ENCODE measurements at places on chromosomes 2 and 18. TPM values are rescaled to one million over a fixed set of nuclear protein-coding genes. Genes with fewer than 3 reads are reported as not detected.

GRCh38 chr2:152587187-152587947, 129.9 kb downstream of the PRPF40A start:
- DNase-seq = no peak

REG1A gene
- not detected for polyA plus RNA-seq

DNA sequence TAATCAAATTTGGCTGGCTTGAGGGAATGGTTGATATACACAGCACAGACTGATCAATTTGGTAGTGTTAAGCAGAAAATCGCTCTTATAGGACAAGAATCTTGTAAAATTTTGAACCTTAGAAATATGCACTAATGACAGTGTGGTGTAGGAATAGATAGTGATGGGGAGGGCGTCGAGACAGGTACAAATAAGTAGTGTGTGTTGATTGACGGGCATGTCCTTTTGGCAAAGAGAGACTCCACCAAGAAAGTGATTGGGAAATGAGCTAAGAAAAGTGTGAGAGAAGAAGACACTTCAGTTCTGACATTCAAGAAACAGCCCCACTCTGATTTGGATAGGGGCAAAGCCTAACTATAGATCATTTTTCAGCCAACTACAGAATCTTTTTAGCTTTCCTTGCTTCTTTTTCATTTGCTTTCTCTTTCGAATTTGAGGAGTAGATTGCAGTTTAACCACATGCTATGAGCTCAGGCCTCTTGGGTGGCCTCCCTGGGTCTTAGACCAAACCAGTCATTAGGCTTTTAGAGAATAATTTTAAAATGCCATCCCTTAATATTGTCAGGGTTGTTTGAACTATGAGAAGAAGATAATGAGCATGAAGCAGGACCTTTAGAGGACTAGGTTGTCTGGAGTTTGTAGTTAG, 127.1 kb downstream of the CERS6 start:
- DNase-seq = no peak

- DNase-seq = no peak
Measured at GRCh38 chr18:63451799-63452660, 24.7 kb upstream of the SERPINB5 start.

PHOSPHO2 gene
- polyA plus RNA-seq = 8.6 TPM

PLA2R1 gene
- not detected for polyA plus RNA-seq

GRCh38 chr2:218993345-218994315, at the start of gene CRYBA2:
CRYBA2 (minus strand) TSS chr2:218993422; CDS start chr2:218993176, 246 bp downstream.
- no peak for DNase-seq

GRCh38 chr18:32032609-32033008, 14.0 kb downstream of the RNF125 start:
- DNase-seq = no peak

DNA sequence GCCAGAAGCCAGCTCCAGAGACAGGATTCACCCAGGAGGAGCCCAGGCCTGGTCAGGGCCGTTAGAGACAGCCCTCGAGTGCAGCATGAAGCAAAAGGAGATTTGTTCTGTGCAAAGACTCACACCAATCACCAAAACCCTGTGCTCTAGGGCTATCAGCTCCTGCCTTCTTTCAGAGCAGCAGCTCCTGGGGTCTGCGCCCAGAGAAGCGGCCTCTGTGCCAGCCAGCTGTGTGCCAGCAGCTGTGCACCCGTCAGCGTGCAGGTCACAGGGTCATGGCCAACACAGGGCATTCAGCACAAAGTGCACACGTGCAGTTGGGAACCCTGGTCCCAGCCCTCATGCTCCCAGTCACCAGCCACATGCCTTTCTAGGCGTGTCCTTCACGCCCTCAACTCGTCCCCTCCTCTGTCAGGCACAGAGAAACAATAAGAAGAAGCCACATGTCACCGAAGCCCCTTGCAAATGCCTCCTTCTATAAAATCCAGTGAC, 49.3 kb downstream of the ZNF516 start:
- no peak for DNase-seq

GRCh38 chr2:226544596-226545210, 254.9 kb downstream of the IRS1 start:
- DNase-seq = no peak

DNA sequence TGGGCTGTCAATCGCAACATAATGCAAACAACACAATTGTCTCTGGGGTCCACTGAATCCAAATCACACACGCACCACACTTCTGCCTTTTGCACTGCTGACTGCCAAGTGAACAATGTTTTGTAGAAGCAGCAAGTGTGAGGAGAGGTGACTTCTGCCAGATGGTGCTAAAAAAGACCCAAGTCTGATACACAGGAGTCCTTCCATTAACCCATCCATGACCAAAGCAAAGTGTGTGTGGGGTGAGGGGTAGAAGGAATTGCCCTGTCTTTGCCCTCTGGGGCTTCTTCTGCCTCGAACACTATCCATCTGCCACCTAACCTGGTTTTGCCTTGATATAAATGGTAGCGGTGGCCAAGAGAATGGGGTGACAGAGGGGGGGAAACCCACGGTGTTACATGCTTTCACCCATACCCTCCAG, 50.0 kb downstream of the C2orf42 start:
- no peak for DNase-seq

ST8SIA5 gene
- polyA plus RNA-seq = not detected

- DNase-seq = no peak
Measured at GRCh38 chr2:222982010-222982908, 69.7 kb upstream of the KCNE4 start.

C2orf66 gene
- polyA plus RNA-seq = not detected

NLRC4 gene
- polyA plus RNA-seq = 0.41 TPM

DNA sequence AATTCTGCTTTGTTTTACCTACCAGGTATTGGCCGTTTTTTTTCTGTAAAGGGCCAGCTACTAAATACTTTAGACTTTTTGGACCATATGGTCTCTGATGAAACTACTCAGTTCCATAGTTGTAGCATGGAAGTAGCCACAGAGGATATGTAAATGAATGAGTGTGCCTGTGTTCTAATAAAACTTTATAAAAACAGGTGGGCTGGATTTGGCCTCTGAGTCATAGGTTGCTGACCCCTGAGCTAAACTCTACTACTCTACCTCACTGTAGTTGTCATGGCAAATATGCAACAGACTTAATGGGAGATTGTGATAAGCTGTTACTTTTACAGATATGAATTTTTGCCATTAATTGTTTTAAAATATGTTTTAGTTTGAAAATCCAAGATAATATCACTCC, 19.7 kb downstream of the CLIP4 start:
- DNase-seq = no peak

EDAR gene
- not detected for polyA plus RNA-seq

DNA sequence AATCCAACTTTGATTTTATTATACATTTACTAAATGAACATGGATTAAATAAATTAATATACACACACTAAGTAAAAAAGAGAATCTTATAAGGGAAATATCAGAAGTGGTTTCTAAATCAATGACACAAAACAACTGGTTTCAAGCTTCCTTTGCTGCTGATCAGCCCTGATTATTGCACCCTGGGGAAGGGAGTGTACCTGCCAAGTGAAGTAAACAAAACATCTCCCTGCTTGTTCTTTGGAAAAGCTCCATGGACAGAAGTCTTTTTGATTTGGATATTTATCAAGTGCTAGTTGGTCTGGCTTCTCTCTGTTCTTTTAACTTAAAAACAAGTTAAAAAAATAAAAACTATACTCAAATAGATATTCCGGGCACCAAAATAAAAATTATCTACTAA, 190.1 kb downstream of the PDE11A start:
- no peak for DNase-seq

DNA sequence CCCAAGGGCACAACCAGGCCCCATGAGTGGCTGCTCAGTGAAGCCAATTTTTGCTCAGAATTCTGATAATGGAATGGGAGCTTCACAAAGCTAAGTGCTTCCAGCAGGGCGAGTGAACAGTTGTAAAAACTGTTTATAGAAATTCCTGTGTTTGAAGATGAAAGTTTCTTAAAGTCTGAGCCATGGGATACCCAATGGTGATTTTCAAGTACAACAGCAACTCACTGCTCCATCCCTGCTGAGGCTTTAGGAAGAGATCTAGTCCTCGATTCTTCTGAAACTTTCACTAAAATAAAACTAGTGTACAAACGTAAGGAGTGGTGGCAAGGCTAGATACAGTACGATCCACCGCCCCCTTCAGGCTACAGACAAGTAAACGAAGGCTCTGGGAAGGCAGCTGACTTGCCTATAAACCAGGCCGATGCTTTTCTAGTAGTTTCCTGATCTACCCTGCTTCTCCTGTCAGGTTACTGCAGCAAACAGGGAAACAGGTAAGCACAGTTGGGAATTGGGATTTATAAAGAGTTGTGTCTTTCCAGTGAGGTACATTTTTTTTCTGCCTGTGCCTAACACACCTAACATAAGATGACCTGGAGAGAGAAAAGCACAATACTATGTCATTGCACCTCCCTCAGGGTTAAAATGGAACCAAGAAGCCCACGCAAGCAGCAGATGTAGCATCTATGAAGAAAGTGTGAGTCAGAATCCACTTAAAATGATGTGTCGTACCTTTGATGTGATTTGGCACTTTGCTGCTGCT, 108.7 kb downstream of the UXS1 start:
- no peak for DNase-seq

- DNase-seq = no peak
Measured at GRCh38 chr2:68086166-68086565, 23.4 kb upstream of the C1D start.

NAT8 gene
- not detected for polyA plus RNA-seq

FN1 gene
- polyA plus RNA-seq = 1.8 TPM

TMEM18 gene
- polyA plus RNA-seq = 25.0 TPM

- DNase-seq = no peak
Measured at GRCh38 chr18:76956648-76957047, 134.3 kb downstream of the ZNF236 start.

DNA sequence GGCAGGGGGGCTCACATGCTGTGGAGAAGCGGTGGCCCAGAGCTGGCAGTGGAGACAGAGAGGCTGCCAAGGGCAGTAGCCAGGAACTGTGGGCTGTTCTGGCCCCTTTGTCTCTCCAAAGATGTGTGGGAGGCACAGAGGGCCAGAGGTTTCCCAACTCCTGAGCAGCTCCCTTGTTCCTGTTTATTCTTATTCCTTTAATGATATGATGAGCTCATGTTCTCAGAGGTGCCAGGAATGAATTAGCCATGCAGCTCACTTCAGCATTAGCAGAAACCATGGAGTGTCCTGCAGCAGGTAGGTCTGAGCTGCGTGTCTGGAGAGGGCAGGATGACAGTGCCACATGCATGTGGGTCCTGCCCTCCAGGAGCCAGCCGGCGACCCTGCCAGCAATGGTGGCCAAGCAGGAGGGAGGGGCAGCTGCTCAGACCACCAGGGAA, 77.9 kb upstream of the FZD7 start:
- no peak for DNase-seq

DNA sequence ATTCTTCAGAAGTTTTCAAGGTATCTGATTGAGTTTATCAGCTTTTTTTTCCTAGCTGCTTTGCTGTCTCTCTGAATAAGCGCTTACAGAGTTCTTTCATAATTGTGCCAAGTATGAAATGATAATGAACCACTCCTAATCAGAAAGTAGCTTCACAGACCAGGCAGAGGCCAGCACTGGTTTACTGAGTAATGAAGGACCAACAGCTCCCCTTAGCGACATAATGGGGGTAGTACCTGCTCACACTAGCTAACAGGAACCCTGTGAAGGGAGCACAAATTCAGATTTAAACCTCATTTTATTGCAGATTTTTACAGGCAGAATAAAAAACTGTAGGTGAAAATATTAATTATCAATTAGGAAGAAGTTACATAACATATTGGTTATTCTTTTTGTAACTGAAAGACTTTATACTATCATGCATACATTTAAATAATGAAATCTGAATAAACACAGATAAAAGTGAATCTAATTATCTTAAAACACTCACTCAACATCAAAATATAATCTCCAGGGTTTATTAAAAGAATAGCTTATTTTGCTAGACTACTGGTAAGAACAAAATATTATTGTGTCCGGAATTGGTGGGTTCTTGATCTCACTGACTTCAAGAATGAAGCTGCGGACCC, 53.7 kb upstream of the LRRC30 start:
- DNase-seq = no peak

- DNase-seq = no peak
Measured at GRCh38 chr18:13546638-13547037, 179.7 kb downstream of the FAM210A start.

Measured in naive B cell (primary cell).